ENCODE measurements at places on chromosomes 5 and 9. TPM values are rescaled to one million over a fixed set of nuclear protein-coding genes. Genes with fewer than 3 reads are reported as not detected.

Gene SH3RF2
- total RNA-seq = 1.0 TPM

Gene ANXA1
- 353 TPM for total RNA-seq

Gene KIF20A
- 25.4 TPM for total RNA-seq

Gene KCNV2
- not detected for total RNA-seq

Gene TMEM215
- 0.21 TPM for total RNA-seq

Gene C7
- 807 TPM for total RNA-seq

Gene C5orf24
- 73.4 TPM for total RNA-seq

Gene ITK
- 1.1 TPM for total RNA-seq

Gene INSL6
- total RNA-seq = not detected

Gene NEUROG1
- not detected for total RNA-seq

Gene PHF24
- total RNA-seq = 0.69 TPM

Gene GMCL2
- 0.16 TPM for total RNA-seq
